Neural crest cell (in vitro differentiated cells): ENCODE measurements at places on chromosomes 13 and 19.

DNA sequence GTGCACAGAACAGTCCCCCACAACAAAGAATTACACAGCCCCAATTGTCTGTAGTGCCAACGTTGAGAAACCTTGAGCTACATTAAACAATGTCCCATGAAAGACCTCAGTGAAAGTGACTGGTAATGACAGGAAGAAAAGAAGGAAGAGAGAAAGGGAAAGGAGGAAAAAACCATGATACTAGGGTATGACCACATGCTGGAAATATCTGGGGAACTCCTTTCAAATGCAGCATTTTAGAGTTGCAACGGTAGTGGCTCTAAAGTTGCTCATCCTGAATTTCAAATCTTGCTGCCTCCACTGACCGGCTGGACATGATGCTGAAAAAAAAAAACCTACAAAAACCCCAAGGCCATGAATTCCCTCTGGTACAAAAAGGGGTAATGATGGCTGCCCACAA lies 26.5 kb downstream of the FPR3 start:
- peaks cover 2% of the 10 kb centered on the region for H3K36me3 ChIP-seq
- no peaks in the 10 kb centered on the region for H3K4me1 ChIP-seq
- no peak overlapping the region for H3K27ac ChIP-seq

DNA sequence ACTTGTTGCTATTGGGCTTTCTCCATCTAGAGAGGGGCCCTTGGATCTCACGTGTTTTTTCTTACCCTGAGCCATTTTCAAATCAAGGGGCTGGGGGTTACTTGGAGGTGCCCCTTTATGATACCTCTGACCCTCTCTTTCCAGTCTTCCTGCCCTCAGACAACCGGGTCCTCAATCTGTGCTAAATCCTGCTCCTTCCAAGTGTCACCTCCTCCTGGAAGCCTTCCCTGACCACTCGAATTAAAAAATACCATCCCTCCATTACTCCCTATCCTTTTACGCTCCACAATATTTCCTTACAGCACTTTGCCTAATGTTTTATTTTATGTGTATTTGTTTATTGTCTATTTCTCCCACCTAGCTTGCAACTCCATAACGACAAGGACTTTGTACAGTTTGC lies 3.3 kb downstream of the KLK8 start:
- H3K4me3 ChIP-seq, result no peak overlapping the region
- no peak for DNase-seq
- H3K36me3 ChIP-seq, result no peaks in the 10 kb centered on the region
- peaks cover 60% of the 10 kb centered on the region for H3K27me3 ChIP-seq
- no peaks in the 10 kb centered on the region for H3K4me1 ChIP-seq
- H3K27ac ChIP-seq, result no peak overlapping the region

DNA sequence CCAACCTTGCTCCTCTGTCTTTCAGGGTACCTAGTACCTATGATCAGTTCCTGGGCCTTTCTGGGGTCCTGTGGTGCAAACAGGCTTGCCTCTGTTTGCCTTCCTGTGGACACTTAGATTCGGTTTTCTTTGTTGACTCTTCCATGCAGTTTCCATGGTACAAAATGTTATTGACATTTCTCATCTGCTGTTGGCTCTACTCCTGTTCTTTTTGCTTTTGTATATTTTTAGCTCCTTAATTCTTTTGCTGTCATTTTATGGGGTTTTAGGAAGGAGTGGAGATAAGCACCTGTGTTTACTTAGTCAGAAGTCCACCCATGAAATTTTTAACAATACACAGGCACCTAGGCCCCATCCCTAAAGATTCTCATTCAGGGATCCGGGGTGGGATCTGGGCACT lies 20.5 kb upstream of the CNMD start:
- no peak for DNase-seq
- no peaks in the 10 kb centered on the region for H3K36me3 ChIP-seq
- H3K4me1 ChIP-seq, result peaks cover 8% of the 10 kb centered on the region

GRCh38 chr19:38392707-38393308 lies 4.3 kb downstream of the SPRED3 start:
- H3K4me3 ChIP-seq, result peak overlapping the region; percentile 64
- H3K27ac ChIP-seq, result no peak overlapping the region
- peaks cover 26% of the 10 kb centered on the region for H3K36me3 ChIP-seq
- peaks cover 38% of the 10 kb centered on the region for H3K4me1 ChIP-seq
- peaks cover 7% of the 10 kb centered on the region for H3K27me3 ChIP-seq

DNA sequence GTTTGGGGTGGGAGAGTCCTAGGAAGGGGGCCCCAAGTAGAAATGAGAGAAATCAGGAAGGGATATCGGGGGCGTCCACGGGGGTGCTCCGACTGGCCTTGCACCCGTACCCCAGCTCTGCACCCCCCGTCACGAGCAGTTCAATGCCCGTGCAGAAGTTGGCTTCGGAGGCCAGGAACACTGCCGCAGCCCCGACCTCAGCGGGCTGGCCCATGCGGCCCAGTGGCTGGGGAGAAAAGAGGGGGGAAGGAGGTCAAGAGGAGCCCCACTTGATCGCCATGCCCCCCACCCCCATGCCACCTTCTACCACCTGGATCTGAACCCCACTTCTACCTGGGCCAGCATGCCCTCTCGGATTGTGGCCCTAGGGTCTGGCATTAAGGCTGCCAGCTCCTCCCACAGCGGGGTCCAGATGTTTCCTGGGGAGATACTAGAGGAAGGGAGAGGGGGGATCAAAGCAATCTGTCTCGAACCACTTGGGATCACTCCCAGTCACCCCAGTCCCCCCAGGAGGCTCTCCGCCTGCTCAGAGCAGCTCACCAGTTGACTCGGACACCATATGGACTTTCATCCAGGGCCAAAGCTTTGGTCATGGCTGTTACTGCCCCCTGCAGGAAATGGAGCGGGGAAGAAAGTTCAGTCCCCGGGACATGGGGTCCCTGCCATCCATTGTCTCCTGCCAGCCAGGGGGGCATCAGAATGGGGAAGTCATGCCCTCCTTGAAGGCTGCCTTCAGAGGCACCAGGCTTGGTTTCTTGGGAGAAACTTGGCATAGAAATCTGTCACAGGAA lies 2.5 kb upstream of the BCAT2 start:
- H3K36me3 ChIP-seq, result no peaks in the 10 kb centered on the region
- no peaks in the 10 kb centered on the region for H3K27me3 ChIP-seq
- peaks cover 33% of the 10 kb centered on the region for H3K4me1 ChIP-seq
